Iris pigment epithelial cell (primary cell): ENCODE measurements at places on chromosomes 3 and 15.
A peak's percentile ranks its signal among the peaks of the same experiment; 100 is the strongest.

- no peak for DNase-seq
Measured at GRCh38 chr15:100073982-100074381, 267.8 kb downstream of the ADAMTS17 start.

DNA sequence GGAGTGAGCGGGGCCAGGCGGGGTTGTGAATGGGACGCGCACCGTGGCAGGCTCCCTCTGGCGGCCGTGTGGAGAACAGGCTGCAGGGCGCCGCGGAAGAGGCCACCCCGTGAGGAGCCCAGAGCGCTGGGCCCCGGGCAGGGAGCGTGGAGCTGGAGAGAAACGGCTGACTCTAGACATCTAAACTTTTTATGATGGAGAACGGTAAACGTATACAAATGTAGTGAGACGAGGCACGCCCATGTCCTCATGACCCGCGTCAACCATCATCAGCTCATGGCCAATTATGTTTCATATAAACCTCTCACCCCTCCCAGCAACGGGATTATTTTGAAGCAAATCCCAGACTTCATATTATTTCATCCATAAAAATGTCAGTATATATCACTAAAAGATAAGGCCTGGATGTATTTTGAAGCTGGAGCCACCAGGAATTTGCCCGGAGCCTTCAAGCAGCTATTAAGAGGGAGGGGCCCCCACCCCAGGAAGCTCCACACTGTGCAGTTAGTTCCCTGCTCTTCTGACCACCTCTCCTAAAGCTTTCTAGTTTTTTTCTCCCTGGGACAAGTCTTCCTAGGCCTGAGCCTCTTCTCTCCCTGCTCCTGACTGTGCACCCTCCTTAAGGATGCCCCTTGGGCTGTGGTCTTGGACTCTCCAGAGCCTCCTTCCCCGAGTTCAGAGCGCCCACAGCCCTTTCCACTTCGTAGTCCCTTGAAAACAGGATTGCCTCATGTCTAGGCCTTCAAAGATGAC is 149.5 kb downstream of the SMAD6 start:
- peak; percentile 71 for DNase-seq

- DNase-seq = peak; percentile 15
Measured at GRCh38 chr3:22361521-22361920, 610.5 kb upstream of the ZNF385D start.

DNA sequence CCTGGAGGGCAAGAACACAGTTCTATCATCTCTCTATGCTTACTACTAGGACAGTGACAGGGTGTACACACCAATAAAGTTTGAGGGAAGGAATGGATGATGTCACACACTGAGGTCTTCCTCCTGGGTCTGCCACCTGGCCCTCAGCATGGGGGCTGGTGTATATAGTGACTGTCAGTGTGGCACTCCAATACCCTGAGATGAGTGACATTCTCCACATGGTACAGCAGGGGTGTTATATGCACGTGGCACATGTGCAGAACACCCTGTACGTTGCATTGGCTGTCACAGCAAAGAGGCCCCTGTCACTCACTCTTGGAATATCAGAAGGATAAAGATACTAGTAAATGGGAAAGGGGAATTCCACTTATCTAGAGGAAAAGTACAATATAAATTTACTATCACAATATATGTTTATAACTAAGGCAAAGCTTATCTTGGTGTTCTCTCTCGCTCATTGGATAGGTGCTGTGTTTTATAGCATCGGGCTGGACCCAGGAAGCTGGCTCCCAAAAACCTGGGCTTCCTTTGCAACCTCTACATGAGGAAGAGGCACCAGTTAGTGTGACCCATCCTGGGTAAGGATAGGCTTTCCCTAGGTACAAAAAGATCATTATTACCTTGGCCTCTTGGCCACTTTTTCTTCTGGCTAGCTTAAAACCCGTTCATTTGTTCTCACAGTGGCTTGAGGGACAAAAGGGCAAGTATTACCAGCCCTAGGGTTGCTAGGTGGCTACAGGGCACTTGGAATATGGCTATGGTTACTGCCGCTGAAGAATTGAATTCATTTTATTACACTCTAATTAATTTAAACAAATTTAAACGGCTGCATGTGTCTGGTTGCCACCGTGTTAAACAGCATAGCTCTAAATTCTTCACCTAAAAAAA is 54.8 kb upstream of the HES1 start:
- DNase-seq = no peak

DNA sequence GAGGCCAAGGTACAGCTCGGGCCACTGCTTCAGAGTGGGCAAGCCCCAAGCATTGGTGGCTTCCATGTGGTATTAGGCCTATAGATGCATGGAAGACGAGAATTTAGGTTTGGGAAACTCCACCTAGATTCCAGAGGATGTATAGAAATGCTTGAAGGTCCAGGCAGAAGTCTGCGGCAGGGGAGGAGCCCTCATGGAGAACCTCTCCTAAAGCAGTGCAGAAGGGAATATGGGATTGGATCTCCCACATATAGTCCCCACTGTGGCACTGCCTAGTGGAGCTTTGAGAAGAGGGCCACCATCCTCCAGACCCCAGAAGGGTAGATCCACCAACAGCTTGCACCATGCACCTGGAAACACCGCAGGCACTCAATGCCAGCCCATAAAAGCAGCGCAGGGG is 48.1 kb upstream of the XXYLT1 start:
- peak; percentile 3 for DNase-seq

DNA sequence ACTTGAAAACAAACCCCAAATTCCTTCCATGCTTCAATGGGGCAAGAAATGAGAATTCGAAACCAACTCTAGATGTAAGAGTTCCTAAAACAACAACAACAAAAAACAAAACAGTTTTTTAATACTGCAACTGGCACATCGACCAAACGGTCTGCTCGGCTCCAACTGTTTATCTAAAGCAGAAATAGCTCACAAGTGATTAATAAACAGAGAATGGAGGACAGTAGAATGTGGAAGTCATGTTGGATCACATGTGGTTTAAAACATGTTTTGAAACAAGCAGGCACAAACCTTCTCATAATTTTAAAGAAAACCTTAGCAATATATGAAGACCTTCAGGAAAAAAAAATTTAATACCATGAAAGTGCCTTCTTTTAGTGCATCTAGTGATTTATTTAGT is 55.1 kb downstream of the SETMAR start:
- peak; percentile 24 for DNase-seq

DNA sequence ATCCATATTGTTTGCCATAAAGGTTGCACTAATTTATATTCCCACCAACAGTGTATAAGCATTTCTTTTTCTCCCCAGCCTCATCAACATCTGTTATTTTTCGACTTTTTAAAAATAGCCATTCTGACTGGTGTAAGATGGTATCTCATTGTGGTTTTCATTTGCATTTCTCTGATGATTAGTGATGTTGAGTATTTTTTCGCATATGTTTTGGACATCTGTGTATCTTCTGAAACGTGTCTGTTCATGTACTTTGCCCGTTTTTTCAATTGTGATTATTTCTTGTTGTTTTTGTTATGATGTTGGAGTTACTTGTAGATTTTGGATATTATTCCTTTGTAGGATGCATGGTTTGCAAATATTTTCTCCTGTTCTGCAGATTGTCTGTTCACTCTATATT is 46.5 kb downstream of the TP63 start:
- no peak for DNase-seq

DNA sequence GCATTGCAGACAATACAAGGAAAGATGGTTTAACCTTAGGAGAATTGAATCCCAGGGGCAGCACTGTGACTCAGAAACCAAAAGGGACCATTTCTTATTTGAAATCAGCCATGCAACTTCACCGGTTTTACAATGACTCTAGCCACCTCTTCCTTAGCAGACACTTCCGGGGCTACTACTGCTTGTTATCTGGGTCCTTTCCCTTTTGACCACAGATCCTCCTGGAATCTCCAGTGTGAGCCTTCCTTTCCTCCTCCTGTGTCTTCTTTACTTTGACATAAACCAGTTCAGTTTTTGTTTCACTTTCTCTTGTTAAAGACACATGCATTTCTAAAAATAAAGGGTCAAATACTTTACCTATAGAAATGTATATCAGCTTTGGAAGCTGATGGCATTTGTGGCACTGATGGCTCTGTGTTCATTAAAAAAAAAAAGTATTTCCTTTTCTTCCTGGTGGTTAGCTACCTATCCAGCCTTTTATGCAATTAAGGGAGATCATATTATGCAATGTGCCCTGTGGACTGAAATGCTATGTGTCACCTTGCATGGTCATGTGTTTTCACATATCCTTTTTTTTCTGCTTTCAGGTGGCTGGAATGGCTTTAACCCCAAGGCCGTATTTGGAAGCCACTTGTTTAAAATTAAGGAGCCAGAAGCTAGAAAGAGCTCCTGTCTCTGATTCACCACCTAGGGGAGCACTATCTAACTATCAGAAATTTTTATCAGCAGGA is 296.2 kb downstream of the CHL1 start:
- no peak for DNase-seq

DNA sequence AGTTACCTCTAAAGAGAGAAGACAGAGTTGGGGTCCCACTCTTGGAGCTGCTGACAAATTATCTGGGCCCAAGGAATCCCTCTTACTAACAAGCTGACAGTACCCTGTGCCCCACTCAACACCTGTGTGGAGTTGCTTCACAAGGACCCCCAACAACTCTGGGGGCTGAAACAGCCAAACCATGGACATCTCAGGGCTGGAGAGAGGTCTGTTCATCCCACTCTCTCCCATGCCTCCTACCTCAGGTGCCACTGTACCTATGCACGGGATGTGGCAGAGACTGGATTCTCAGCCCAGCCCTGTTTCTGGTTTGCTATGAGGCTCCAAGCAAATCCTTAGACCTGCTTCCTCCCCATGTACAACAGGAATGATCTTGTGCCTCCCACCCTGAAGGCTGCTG is 101.7 kb downstream of the ETFA start:
- DNase-seq = no peak

- peak; percentile 29 for DNase-seq
Measured at GRCh38 chr15:43429687-43430086, 58.8 kb downstream of the TUBGCP4 start.

DNA sequence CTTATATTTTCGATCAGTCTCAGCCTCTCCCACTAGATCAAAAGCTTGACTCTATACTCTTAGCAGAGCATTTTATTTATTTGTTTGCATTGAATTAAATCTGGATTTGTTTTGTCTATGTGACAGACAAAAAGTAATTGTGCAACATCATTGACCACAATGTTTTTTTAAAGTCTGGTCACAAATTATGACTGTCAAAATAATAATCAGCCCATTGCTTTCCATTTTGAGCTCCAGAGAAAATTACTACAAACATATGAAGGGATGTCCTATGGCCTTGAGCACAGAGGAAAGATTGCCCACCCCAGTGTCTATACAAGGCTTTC is 82.3 kb downstream of the FSIP1 start:
- DNase-seq = no peak

GRCh38 chr3:189537135-189537534 is 94.1 kb upstream of the TP63 start:
- no peak for DNase-seq

DNA sequence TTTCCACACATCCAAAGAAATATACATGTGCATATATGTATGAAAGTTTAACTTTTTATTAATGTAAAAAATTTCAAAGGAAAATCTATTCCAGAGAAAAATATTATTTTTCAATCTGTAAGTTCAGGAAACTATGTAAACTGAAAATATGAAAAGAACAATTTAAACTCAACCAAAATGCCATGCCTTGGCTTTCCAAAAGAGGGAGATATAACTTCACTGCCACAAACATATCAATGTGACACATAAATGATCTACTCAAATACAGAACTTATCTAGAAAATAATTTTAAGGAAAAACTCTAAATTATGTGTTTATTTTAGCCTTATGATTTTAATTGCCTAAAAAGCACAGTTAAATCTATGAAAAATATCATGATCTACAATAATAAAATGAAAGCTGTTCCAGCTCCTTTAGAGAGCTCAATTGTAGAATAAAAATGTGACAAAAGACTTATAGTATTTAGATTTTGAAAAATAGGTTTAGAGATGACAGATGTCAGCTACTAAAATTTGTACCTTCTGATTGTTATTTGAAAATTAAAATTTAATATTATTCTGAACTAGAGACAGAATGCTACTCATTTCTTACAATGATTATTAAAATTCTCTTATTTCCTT is 94.8 kb downstream of the GBE1 start:
- peak; percentile 34 for DNase-seq

- DNase-seq = no peak
Measured at GRCh38 chr3:193865339-193865738, 270.6 kb upstream of the HES1 start.

DNA sequence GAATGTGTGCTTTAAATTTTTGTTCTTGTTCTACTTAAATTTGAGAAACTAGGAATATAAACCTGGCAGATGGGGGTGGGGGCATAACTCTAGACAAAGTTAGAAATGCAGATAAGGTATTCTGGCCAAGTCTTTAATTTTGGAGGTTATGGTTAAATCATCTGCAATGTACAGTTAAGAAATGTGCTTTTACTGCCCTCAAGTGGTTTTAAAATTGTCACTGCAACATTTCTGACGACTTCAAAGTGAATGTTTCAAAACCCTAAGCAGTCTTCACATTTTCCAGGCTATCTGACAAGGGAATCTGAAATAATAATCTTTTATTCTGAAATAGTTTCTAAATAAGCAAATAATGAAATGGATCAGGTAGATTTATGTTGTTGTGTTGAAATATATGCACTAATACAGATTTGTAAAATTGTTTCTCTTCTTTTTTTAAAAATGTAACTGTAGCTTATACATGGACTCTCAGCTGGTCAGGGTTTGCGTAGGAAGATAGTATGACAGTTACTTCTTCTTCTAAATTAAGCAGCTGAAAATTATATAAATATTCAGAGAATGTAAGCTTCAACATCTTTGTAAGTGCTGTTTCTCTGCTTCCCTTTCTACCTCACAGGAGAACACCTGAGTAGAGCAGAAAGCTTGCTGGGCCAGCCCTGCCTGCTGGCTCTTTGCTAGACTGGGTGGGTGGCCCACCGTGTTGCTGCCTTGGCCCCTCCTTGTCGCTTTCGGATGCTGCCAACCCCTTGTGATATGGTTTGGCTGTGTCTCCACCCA is 45.0 kb downstream of the SUCNR1 start:
- DNase-seq = peak; percentile 79

- no peak for DNase-seq
Measured at GRCh38 chr3:14434498-14435151, 32.2 kb downstream of the SLC6A6 start.
